ENCODE measurements at places on chromosomes 11 and 22. TPM values are rescaled to one million over a fixed set of nuclear protein-coding genes. Genes with fewer than 3 reads are reported as not detected.

DNA sequence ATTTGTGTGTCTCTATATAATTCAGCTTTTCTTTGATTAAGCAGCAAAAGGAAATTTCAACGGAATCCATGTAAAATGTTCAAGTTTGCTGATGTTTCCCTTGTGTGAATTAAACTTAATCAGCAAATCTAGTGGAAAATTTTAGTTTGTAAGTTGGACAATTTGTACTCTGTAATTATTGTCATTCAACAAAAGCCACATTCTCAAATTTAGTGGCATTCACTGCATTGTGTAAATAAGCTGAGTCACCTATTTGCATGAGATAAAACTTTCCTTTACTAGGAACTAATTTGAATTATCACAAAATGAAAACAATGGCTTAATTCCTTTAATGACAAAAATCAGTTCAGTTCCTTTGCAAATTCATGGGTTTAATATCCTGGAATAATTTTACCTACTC lies 784.2 kb upstream of the CCDC179 start:
- DNase-seq = no peak
- no peaks in the 10 kb centered on the region for H3K36me3 ChIP-seq
- no peak overlapping the region for H3K4me3 ChIP-seq
- H3K27me3 ChIP-seq = no peaks in the 10 kb centered on the region

DNA sequence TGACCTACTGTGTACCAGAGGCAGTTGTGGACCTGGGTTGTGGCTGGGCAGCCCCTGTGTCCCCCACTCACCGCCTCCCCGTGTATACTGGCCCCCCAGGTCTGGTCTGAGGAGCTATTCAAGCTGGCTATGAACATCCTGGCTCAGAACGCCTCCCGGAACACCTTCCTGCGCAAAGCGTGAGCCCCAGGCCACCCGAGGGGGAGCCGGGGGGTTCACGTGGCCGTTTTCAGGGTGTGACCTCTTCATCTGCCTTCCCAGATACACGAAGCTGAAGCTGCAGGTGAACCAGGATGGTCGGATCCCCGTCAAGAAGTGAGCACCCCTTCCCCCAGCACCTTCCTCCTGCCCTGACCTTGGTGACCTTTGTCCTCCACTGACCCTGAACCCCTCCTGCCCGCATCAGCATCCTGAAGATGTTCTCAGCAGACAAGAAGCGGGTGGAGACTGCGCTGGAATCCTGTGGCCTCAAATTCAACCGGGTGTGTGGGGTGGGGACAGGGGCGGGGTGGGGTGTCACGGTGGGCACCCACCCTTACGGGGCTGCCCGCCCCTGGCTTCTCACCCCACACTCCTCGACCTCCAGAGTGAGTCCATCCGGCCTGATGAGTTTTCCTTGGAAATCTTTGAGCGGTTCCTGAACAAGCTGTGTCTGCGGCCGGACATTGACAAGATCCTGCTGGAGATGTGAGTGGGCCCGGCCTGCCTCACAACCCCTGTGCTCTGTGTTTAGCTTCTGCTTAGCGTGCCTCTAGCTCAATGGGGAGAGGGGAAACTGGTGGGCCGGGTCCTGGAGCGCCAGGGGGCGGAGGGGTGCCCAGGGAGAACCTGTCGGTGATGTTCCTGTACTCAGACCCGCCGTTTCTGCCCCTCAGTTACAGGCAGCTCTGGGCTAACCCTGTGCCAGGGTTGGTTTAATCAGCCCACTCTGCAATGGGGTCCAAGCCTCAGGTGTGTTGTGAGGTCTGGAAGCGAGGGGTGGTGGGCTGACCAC lies 4.1 kb downstream of the PLCB3 start:
- H3K36me3 ChIP-seq = peaks cover 49% of the 10 kb centered on the region
- H3K4me3 ChIP-seq = no peak overlapping the region
- DNase-seq = no peak

- peaks cover 7% of the 10 kb centered on the region for H3K27me3 ChIP-seq
- no peak overlapping the region for H3K27ac ChIP-seq
- no peak overlapping the region for H3K4me3 ChIP-seq
- DNase-seq = no peak
- H3K36me3 ChIP-seq = no peaks in the 10 kb centered on the region
These were observed 6.7 kb downstream of the CHRM1 start for GRCh38 chr11:62914416-62914815.

DNA sequence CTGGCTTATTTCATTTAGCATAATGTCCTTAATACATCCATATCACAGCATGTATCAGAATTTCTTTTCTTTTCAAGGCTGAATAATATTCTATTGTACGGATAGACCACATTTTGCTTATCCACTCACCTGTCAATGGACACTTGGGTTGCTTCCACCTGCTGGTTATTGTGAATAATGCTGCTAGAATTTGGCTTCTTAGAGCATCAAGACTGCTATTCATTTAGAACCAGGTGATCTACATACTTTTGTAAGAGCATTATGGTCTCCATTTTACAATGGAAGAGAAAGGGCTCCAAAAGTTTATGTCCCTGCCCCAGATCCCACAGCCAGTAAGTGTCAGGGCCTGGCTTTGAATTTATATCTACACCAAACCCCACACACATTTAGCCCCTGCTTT lies 100.7 kb upstream of the CD82 start:
- DNase-seq = no peak
- no peak overlapping the region for H3K4me3 ChIP-seq
- H3K27me3 ChIP-seq = peaks cover 6% of the 10 kb centered on the region
- no peaks in the 10 kb centered on the region for H3K36me3 ChIP-seq
- no peak overlapping the region for H3K27ac ChIP-seq

DNA sequence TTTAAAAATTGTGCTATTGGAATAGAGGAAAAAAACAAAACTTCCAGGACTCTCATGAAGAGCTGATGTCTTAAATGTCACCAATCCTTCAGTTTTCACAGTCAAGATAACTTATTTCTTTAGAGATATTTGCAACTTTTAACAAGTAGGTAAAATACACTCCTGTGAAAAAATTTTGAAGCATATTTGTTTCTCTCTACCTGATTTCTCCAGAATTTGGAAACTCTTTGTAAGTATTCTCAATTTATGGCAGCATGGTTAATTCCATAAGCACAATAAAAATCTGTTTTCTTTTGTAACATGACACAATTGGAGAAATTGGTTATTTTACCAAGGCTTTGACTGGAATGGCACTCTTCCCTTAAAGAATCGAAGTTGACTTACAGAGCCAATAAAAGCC lies 4.1 kb downstream of the CASP4 start:
- H3K27me3 ChIP-seq = no peaks in the 10 kb centered on the region
- no peak for DNase-seq
- H3K36me3 ChIP-seq = peaks cover 10% of the 10 kb centered on the region
- H3K27ac ChIP-seq = no peak overlapping the region

TSSK2 gene
- polyA plus RNA-seq = 0.23 TPM

All from muscle of leg (tissue), 16 donors.